EL (cell line): ENCODE measurements at places on chromosomes 2 and 18.

- DNase-seq = no peak
Measured at GRCh38 chr18:75562216-75562615, 134.7 kb upstream of the SMIM21 start.

DNA sequence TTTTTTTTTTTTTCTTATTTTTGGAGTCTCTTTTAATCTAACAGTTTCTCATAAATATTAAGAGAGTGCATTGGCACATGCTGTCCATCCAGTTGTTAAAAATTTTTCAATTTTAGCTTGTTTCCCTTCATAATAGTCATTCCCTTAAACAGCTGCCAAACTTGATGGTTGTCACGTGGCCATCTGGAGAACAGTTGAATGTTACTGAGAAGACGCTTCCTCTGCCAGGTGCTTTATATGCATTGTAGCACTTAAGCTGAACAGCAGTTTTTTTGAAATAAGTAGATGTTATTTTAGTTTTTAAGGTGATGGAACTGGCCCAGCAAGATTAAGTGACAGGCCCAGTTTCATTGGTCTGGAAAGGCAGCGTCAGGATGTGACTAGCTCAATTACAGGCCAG, 3.3 kb downstream of the SMARCAL1 start:
- DNase-seq = no peak

DNA sequence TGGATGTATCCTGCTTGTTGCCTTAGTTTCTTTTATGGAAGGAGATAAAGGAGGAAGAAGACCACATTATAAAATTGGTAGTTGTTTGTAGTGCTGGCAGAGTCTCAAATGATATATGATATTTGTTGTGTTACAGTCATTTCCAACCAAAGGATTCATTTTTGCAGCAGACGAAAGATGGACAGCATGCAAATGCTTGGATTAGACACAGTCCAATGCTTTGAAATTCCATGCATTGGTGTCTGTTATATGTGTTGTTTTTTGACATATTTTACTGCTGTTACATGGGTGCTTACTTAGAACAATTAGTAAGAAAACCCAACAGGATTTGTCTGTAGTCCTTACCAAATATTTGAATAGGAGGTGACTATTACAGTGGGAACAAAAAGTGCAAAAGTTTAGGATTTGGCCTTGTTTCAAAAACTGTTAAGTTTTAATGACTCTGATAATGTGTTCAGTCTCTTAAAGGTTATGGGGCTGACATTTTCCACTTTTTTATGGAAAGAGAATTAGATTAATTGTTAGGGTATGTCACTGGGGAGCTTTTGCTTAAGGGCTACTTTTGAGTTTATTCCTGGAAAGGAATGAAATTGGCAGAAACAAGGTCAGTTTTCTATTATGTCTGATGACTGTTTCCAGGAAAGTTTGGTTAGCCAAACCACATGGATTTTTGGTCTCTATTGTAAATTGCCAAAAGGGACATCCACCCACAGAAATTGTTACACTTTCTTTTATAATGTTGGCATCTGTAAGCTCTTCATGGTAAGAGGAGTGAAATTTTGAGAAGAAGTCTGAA, 229.4 kb upstream of the MMADHC start:
- no peak for DNase-seq

- DNase-seq = peak; percentile 48
Measured at GRCh38 chr2:28074137-28074536, 183.6 kb downstream of the BABAM2 start.

DNA sequence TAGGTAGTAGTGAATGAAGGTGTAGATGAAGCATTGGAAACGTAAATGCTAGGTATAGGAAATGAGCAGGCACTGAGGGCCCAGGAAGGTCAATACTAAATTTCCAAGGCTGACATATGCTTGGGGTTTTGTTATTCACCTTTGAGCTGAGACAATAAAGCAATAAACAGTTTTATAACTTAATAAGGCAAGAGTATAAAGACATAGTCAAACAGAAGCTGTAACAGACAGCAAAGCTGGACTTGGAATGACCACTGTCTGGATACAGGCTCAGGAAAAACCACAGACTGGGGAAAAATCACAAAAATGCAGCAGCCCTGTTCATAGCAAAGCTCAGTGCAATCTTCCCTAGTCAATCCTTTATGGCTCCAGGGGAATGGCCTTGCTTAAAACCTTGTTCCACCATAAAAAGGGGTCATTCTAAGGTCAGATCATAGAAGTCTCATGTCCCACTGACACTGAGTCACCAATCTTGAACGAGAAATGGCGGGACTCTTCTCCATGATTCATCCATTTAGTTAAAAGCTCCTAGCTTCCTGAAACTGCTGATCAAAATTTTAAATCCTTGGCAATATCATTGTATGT, 493.3 kb downstream of the CMPK2 start:
- DNase-seq = peak; percentile 36
